ENCODE measurements at places on chromosomes 3 and 15.

- no peak for DNase-seq
Measured at GRCh38 chr15:97978401-97979139, 18.1 kb downstream of the ARRDC4 start.

- no peak for DNase-seq
Measured at GRCh38 chr3:184337399-184337714, at the start of gene FAM131A. Gene FAM131A, plus strand, starts transcription at chr3:184337600. Its CDS starts 31 bp downstream, at chr3:184337631.

- DNase-seq, result no peak
Measured at GRCh38 chr15:49063402-49064280, 17.4 kb upstream of the SECISBP2L start.

- no peak for DNase-seq
Measured at GRCh38 chr15:63506537-63507035, 2.2 kb downstream of the USP3 start.

GRCh38 chr3:23994244-23994569 is 49.1 kb downstream of the NR1D2 start:
- DNase-seq, result no peak

DNA sequence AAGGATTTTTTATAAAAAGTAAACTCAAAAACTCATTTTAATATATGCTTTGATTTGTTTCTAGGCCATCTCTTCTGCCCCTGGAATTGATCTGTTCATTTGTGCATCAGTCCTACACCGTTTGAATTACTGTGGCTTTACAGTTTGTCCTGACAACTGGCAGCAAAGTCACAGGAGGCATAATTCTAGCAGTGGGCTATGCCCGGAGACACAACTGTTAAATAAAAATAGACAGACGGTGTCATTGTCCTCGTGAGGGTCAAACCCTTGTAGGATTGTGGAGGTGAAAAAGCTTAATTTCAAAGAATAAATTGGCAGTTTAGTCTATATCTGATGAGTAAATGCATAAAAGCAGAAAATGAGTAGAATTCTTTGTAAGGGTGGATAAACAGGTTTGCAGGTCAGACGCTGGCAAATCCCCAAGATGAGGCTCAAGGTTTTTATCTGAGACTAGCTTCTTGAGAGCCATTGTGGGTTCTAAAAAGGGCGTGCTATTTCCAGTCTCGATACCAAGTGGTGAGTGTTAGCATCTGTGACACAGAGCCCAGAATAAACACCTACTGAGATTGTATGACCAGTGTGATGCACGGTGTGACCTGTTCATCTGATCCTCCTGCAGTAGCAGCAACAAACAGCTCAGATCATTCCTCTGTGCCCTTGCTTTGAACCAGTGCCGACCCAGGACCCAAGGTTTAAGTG is 51.5 kb upstream of the SLCO3A1 start:
- no peak for DNase-seq

DNA sequence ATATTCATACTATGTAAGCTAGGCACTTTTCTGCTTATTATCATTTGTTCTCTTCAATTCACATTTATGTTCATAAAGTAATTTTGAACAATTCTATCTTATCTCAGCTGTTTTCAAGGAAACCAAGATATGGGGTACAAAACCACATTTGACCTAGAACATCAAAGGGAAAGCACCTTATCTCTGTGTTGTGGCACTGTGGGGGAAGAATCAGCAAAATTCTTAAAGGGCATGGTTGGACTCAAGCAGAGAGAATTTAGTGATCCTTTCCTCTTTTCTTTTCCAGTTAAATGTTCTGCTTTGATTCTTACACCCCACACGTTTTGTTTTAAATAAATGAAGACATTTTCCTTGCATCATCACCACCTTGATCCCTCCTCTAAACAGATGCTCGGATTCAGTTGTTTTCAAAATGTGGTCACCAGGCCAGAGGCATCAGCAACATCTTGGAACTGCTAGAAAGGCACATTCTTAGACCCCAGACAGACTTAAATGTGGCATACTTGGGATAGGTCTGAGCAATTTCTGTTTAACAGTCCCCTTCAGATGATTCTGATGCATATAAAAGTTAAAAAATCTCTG is 128.4 kb upstream of the TP63 start:
- no peak for DNase-seq

DNA sequence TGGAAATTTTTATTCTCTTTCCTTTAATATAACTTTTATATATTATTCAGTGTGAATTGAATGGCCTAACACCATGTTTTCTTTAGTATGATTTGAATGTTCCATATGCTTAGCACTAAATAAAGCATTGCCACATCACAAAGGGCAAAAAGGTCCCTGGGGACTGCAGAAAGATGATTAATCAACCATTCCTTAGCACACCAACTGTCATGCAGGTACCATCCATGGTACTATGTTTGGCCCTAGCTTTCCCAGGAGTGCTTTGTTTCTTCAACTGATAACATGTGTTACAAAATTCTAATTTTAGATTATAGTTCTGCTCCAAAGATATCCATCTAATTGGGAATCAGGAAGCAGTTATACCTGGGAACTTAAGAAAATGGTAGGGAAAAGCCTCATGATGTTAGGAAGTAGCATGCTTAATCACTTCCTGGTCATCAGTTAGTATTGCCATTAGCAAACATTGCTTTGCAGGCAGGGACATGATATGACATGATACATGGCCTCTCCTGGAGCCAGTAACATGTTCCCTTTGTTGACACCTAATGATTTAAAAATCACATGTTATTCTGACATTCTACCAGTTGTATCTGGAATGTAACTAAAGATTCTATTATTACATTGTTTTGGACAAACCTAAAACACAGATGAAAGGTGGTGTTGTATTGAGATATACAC is 712.6 kb upstream of the GBE1 start:
- no peak for DNase-seq

Data from D721Med (cell line).